ENCODE measurements at places on chromosomes 12 and 14. TPM values are rescaled to one million over a fixed set of nuclear protein-coding genes. Genes with fewer than 3 reads are reported as not detected.

SMCO2 gene
- 0.37 TPM for total RNA-seq

RPL6 gene
- total RNA-seq, result 1,565 TPM

CLEC6A gene
- total RNA-seq, result not detected

OR4E2 gene
- total RNA-seq, result 0.12 TPM

MYH6 gene
- not detected for total RNA-seq

TSFM gene
- total RNA-seq, result 50.2 TPM

LAG3 gene
- 117 TPM for total RNA-seq

SERPINA5 gene
- total RNA-seq, result not detected

SDR9C7 gene
- total RNA-seq, result not detected
